ENCODE measurements at places on chromosomes 13 and 19. TPM values are rescaled to one million over a fixed set of nuclear protein-coding genes. Genes with fewer than 3 reads are reported as not detected.

FFAR1 gene
- 3.0 TPM for total RNA-seq

CLPTM1 gene
- total RNA-seq: 121 TPM

ZNF93 gene
- total RNA-seq: 13.3 TPM

- DNase-seq: peak; percentile 75
Measured at GRCh38 chr19:19053508-19054314, 10.1 kb upstream of the SLC25A42 start.

DNA sequence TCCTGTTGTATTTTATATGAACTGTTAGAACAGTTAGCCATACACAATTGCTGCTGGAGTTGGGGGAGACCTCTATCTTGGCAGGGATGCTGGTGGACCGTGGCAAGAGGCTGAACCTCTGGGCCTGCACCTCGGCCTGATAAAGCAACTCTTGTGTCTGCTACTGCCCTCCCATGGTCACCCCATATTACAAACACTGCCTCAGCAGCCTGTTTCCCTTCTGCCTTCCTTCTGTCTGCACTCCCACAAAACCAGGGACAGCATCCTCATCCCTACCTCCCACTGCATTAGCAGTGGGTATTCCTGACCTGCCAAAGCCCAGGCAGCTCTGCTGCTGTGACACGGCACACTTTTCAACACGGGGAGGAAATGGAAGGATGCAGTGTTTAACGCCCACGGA is 456.4 kb downstream of the FGF14 start:
- no peak for DNase-seq

DNA sequence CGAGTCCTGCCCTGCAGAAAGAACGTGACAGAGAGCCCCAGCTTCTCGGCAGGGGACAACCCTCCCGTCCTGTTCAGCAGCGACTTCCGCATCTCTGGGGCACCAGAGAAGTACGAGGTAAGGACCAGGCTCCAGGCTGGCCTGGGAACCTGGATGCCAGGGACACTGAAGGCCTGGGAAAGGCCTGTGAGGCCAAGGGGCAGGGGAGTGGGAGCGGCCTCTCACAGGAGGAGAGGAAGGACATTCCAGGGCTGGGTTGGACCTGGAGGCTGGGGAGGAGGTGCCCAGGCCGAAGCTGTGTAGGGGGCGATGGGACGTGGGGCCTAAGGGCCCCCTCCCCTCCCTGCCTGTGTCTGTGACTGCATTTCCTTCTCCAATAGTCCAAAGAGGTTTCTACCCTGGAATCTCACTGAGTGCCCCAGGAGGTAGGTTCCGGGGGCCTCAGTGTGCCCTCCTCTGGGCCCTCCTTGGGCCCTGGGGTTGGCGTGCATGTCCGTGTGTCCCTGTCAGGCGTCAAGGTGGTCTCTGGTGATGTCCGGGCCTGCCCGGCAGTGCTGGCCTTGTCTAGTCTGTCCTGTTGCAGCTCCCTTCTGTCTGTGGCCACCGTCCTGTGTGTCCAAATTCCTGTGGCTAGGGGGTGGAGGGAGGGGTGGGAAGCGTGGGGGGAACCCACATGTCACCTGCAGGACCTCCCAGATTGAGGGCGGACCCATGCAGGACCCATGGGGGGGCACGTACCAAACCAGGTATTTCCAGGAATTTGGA is 16.9 kb upstream of the CD22 start:
- no peak for DNase-seq

GRCh38 chr13:103640606-103641005 is 574.4 kb upstream of the SLC10A2 start:
- no peak for DNase-seq

DNA sequence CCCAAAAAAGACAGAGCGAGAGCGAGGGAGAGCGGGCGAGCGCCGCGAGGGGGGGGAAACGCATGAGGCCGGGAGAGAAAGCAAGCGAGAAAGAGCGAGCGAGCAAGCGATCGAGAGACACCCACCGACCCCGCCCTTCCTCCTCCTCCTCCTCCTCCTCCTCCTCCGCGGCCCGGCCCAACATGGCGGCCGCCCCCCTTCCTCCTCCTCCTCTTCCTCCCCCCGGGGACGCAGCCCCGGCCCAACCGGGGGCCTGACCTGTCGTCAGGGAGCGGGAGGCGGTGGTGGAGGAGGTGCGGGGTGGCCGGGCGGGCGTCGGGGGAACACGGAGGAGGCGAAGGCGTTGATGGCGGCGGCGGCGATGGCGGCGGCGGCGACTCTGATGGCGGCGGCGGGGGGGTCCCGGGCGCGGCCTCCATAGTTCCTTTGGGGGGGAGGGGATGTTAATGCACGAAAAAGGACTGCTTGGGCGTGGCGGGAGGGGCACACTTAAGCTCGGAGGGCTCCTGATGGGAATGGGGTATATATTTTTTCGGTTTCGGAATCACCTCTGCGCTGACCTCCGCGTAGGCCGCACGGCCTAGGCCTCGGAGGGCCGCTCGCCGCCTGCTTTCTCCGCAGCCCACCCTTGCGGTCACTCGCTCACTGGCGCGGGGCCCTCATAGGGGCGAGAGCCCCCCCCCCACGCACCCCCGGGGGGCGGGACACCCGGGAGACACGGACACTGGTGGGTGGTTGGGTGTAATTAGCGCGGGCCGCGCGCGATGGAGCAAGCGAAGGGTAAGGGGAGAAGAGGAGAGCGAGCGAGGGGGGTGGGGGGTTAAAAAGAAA is 1.2 kb downstream of the ZC3H4 start:
- DNase-seq: peak; percentile 94

All from B cell (primary cell).